ENCODE measurements at places on chromosomes 1 and 21. TPM values are rescaled to one million over a fixed set of nuclear protein-coding genes. Genes with fewer than 3 reads are reported as not detected.

KCNJ10 gene
- total RNA-seq: 1.6 TPM

SLC1A7 gene
- total RNA-seq: not detected

SAMSN1 gene
- 3.3 TPM for total RNA-seq

TCHH gene
- under 0.01 TPM for total RNA-seq

FCMR gene
- under 0.01 TPM for total RNA-seq

Measured in frontal cortex (tissue), 4 donors.